Hepatic stellate cell (primary cell): ENCODE measurements at places on chromosomes 1 and 21.

GRCh38 chr1:51433269-51433971 is 85.6 kb downstream of the EPS15 start:
- DNase-seq, result no peak

DNA sequence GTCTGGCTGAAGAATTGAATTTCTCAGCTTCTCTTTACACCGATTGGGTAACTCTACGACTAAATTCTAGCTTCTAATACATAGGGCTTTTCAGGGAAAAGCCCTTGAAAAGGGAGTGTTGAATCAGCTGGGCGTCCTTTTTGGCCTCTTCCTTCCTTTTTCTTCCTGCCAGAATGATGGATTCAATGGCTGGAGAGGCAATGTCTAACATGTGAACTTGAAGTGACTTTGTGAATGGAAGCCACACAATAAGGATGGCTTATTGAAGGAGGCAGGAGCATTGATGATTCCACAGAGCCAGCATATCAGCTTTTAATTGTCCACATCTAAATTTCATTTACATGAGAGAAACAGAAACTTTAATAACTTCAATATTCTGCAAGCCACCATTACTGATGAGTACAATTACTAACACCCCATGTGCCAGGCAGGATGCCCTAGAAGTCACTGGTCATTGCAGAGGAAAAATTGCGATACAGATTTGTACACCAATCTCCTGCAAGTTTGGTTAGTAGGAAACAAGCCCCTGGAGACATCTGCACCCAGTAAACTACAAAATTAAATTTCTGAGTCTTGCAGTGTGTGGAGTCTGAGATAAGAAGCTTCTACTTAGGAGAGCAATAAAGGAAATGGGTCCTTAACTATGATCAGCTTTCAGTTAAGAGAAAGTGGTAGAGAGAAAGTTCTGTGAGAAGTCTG is 56.1 kb downstream of the STYXL2 start:
- DNase-seq, result no peak

- no peak for DNase-seq
Measured at GRCh38 chr1:33446590-33446989, 15.7 kb upstream of the PHC2 start.

DNA sequence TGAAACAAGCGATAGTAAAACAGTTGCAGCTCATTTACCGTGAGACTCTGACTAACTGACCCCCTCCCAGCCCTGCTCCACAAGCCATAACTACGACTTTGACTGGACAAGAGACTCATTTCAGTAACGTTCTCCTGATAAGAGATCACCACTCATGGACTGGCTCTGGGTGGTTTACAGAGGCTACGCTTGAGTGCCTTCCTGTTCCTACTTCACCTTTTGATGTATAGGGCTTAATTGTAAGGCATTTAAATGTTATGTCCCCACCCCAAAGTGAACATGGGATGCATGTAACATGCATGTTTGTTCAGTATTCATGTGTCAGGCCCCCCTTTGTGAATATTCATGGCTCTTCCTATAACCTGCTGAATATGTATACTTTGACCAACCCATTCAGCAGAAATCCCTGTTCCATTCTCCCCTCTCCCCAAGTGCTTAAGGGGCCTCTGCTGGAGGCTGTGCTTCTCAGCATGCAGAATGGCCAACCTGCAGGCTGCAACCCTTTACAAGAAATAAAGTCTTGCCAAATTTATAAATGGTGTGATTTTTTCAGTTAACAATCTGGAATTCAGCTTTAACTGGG is 50.7 kb upstream of the SPOCD1 start:
- no peak for DNase-seq

GRCh38 chr1:187933562-187934419 is 1105.0 kb downstream of the PLA2G4A start:
- no peak for DNase-seq

GRCh38 chr1:214862421-214862820 is 220.1 kb upstream of the KCNK2 start:
- peak; percentile 26 for DNase-seq

DNA sequence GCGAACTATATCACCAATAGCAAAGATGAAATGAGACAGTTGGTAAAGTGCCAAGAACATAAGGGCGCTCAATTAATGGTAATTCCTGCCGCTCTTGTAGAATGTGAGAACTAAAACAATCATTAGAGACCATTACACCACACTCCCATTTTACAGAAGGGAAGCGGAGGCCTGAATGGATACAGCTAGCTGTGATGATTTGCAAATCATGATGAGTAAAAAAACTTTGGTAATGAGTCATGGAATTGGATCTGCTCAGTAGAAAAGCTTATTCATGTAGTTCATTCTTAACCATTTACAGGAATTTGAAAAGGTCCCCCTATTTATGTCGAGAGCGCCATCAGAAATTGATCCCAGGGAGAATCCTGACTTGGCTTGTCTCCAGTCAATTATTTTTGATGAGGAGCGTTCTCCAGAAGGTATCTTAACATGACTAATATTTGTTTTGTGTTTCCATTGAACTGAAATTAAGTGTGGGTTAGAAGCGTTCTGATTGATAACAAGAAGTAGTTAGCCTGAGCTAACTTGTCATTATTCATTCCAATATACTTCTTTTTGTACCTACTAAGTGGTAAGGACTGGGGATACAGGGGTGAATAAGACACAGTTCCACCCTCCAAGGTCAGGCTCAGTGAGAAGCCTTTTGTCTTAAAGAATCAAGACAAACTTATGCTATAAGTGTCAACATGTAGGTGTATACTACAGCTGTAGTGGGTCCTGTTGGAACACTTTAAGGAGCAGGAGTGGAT is 812 bp downstream of the TTC4 start:
- DNase-seq, result no peak

GRCh38 chr1:17365293-17365692 is 6.7 kb upstream of the PADI6 start:
- no peak for DNase-seq

DNA sequence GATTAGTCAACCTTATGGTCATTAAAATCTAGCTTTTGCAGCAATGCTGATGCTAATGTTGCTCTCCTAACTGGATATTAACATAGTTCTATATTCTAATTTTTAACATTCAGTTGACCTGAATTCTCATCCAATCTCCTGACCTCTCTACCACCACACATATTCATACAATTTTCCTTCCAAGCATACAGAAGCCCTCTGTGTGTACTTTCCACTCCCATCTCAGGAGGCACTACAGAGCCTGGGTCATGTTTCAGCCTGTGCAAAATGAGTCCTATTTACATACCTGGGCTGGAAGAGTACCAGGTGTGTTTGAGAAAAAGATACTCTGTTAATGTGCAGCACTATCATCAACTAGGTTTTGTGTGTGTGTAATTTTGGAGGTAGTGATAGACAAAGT is 486.3 kb downstream of the NEGR1 start:
- DNase-seq, result no peak
